ENCODE measurements at places on chromosomes 6 and 20. TPM values are rescaled to one million over a fixed set of nuclear protein-coding genes. Genes with fewer than 3 reads are reported as not detected.

The RIOK1 gene
- total RNA-seq: 21.3 TPM

The BPIFB2 gene
- total RNA-seq: 0.05 TPM

The MUCL3 gene
- 0.05 TPM for total RNA-seq

The MEI4 gene
- 0.05 TPM for total RNA-seq

The TBXT gene
- not detected for total RNA-seq

The VWA7 gene
- total RNA-seq: 0.76 TPM

Data from thymus (tissue), 14 donors.